ENCODE measurements at places on chromosomes 16 and 17. TPM values are rescaled to one million over a fixed set of nuclear protein-coding genes. Genes with fewer than 3 reads are reported as not detected.

The TMC7 gene
- 1.1 TPM for total RNA-seq

The CBFA2T3 gene
- total RNA-seq: 4.7 TPM

The WSCD1 gene
- total RNA-seq: 12.8 TPM

The CACNG3 gene
- total RNA-seq: not detected

The DNAAF1 gene
- total RNA-seq: not detected

The RNU2-1 gene
- 2,621 TPM for total RNA-seq

The HAS3 gene
- 0.40 TPM for total RNA-seq

Measured in psoas muscle (tissue), 8 donors.